Uterus (tissue), 4 donors: ENCODE measurements at places on chromosomes 13 and 19. TPM values are rescaled to one million over a fixed set of nuclear protein-coding genes. Genes with fewer than 3 reads are reported as not detected.
A peak's percentile ranks its signal among the peaks of the same experiment; 100 is the strongest.

Gene ZNF497
- 7.2 TPM for total RNA-seq

Gene LEUTX
- total RNA-seq: not detected

GRCh38 chr13:110748271-110748670 lies 34.8 kb downstream of the ING1 start:
- no peaks in the 10 kb centered on the region for H3K4me1 ChIP-seq
- no peak overlapping the region for H3K27ac ChIP-seq
- H3K36me3 ChIP-seq: no peaks in the 10 kb centered on the region

- H3K27me3 ChIP-seq: no peaks in the 10 kb centered on the region
- H3K27ac ChIP-seq: no peak overlapping the region
- H3K4me3 ChIP-seq: no peak overlapping the region
- no peaks in the 10 kb centered on the region for H3K36me3 ChIP-seq
- DNase-seq: no peak
Measured at GRCh38 chr19:12224676-12225075, 61.8 kb downstream of the ZNF136 start.

DNA sequence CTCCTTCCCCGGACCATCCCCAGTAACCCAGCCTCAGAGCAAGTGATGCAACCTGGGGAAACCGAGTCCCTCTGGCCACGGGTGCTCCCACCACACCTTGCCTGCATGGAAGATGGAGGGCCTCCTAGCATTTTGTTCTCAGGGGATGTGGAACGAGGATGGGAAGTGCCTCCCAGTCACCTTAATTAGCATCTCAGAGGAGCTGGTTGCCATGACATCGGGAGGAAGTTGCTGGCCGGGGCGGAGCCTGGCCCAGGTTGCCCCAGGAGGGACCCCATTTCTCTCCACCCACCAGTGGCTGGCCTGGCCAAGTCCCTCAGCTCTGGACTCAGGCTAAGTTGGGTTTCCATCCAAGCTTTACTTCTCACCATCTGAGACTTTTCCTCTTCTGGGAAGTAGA lies 24.1 kb upstream of the PTPRS start:
- no peak overlapping the region for H3K4me3 ChIP-seq
- no peaks in the 10 kb centered on the region for H3K27me3 ChIP-seq
- no peaks in the 10 kb centered on the region for H3K4me1 ChIP-seq

DNA sequence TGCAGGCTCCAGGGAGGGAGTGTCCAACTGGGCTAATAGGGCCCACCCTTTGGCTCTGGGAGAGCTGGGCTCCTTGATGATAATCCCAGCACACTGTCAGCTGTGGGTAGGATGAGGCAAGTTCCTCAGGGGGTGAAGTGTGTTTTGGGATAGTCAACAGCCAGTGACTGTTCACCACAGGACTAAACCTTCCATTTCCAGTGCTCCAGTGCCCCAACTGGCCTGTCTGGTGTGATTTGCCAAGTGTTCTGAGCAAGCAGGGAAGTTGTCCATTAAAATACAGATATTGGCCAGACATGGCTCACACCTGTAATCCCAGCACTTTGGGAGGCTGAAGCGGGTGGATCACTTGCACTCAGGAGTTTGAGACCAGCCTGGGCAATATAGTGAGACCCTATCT lies 150.9 kb downstream of the TM9SF2 start:
- H3K27me3 ChIP-seq: no peaks in the 10 kb centered on the region
- no peak overlapping the region for H3K4me3 ChIP-seq
- no peaks in the 10 kb centered on the region for H3K36me3 ChIP-seq
- no peaks in the 10 kb centered on the region for H3K4me1 ChIP-seq
- DNase-seq: no peak
- H3K27ac ChIP-seq: no peak overlapping the region

- DNase-seq: no peak
- H3K4me1 ChIP-seq: no peaks in the 10 kb centered on the region
- H3K27me3 ChIP-seq: no peaks in the 10 kb centered on the region
- no peak overlapping the region for H3K4me3 ChIP-seq
- peak overlapping the region; percentile 97 for H3K27ac ChIP-seq
- no peaks in the 10 kb centered on the region for H3K36me3 ChIP-seq
Measured at GRCh38 chr19:42276284-42276683, 7.2 kb downstream of the CIC start.

Gene ZNF177
- total RNA-seq: 4.4 TPM

GRCh38 chr13:73995736-73996135 lies 138.5 kb downstream of the KLF12 start:
- H3K4me3 ChIP-seq: no peak overlapping the region
- DNase-seq: no peak
- H3K27ac ChIP-seq: no peak overlapping the region
- no peaks in the 10 kb centered on the region for H3K36me3 ChIP-seq
- H3K27me3 ChIP-seq: no peaks in the 10 kb centered on the region

DNA sequence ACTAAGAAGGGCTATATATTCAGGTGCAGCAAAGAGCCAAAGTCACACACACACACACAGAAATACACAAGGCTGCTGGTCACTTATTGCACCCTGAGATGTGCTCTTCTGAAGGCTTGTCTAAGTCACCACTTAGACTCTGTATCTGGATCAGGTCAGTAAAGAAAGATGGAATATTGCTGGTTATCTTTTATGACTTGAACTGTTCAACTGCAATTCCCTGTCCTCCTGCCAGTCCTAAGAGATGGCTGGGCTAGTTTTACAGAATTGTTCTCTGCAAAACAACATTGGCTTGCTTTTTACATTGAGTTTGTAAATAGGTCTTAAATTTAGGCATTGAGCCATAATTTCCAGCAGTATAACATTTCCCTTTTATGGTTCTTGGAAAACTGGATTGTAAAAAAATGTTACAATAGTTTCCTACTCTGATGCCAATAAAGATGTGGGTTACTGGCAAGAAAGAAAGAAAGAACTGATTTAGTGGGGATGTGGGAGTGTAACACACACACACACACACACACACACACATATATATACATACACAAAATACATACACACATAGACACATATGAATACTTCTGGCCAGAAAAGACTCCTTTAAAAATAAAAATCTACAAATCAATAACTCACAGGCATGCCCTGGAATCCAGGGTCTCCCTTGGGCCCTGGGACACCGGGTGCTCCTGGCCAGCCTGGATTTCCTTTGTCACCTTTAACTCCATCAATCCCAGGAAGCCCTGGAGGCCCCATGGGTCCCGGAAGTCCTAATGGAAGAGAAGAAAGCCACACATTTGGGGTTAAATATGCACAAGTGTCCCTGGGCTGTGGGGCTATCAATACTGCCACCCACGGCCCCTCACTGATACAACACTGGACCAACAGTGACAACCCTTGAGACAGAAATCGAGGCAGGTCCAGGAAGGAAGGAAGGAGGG lies 137.7 kb downstream of the COL4A1 start:
- H3K36me3 ChIP-seq: no peaks in the 10 kb centered on the region
- DNase-seq: no peak
- no peak overlapping the region for H3K4me3 ChIP-seq
- no peaks in the 10 kb centered on the region for H3K4me1 ChIP-seq
- H3K27me3 ChIP-seq: no peaks in the 10 kb centered on the region
- peak overlapping the region; percentile 31 for H3K27ac ChIP-seq

- no peaks in the 10 kb centered on the region for H3K36me3 ChIP-seq
- no peak for DNase-seq
- no peak overlapping the region for H3K4me3 ChIP-seq
- no peaks in the 10 kb centered on the region for H3K27me3 ChIP-seq
Measured at GRCh38 chr19:1182727-1183126, 8.7 kb upstream of the SBNO2 start.

GRCh38 chr13:48009284-48009683 lies 8.2 kb upstream of the SUCLA2 start:
- DNase-seq: no peak
- no peaks in the 10 kb centered on the region for H3K27me3 ChIP-seq
- no peaks in the 10 kb centered on the region for H3K36me3 ChIP-seq
- no peaks in the 10 kb centered on the region for H3K4me1 ChIP-seq

GRCh38 chr19:35352177-35352447 lies 4.4 kb downstream of the FFAR1 start:
- no peaks in the 10 kb centered on the region for H3K27me3 ChIP-seq
- H3K27ac ChIP-seq: no peak overlapping the region
- H3K36me3 ChIP-seq: no peaks in the 10 kb centered on the region
- DNase-seq: no peak
- no peaks in the 10 kb centered on the region for H3K4me1 ChIP-seq
- no peak overlapping the region for H3K4me3 ChIP-seq

- H3K27ac ChIP-seq: no peak overlapping the region
- no peak for DNase-seq
- H3K27me3 ChIP-seq: no peaks in the 10 kb centered on the region
- H3K36me3 ChIP-seq: no peaks in the 10 kb centered on the region
- H3K4me1 ChIP-seq: no peaks in the 10 kb centered on the region
Measured at GRCh38 chr13:35744566-35745178, 268.2 kb upstream of the MAB21L1 start.

DNA sequence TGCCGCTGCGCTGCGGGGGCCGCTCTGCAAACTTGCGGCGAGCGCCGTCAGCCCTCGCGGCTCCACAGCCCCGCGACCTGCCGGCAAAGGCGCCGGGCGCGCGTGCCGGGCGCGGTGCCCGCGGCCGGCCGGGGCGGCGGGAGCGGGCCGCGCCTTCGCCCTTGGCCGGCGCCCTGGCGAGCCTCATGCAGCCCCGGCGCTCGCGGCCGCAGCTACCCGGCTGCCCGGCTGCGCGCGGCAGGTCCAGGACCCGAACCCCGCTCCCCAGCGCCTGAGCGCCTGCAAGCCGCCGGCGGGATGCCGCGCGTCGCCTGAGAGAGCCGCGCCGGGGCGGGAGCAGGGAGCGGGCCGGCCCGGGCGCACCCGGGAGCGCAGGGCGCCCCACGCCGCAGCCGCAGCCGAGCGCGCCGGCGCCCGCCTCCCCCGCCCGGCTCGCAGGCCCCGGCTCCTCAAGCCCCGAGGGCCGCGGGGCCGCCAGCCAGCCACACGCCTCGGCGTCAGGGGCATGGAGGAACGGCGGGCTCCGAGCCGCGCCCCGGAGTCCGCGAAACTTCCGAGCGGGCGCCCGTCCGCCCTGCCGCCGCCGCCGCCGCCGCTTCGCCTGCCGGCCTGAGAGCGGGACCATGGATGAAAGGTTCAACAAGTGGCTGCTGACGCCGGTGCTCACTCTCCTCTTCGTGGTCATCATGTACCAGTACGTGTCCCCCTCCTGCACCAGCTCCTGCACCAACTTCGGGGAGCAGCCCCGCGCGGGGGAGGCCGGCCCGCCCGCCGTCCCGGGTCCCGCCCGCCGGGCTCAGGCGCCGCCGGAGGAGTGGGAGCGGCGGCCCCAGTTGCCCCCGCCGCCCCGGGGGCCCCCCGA lies 564 bp downstream of the HS6ST3 start:
- peak overlapping the region; percentile 45 for H3K4me3 ChIP-seq
- peaks cover 16% of the 10 kb centered on the region for H3K27me3 ChIP-seq
- peak overlapping the region; percentile 78 for H3K27ac ChIP-seq

GRCh38 chr13:48862572-48862971 lies 113.1 kb upstream of the FNDC3A start:
- H3K27ac ChIP-seq: no peak overlapping the region
- H3K27me3 ChIP-seq: no peaks in the 10 kb centered on the region
- no peaks in the 10 kb centered on the region for H3K4me1 ChIP-seq

DNA sequence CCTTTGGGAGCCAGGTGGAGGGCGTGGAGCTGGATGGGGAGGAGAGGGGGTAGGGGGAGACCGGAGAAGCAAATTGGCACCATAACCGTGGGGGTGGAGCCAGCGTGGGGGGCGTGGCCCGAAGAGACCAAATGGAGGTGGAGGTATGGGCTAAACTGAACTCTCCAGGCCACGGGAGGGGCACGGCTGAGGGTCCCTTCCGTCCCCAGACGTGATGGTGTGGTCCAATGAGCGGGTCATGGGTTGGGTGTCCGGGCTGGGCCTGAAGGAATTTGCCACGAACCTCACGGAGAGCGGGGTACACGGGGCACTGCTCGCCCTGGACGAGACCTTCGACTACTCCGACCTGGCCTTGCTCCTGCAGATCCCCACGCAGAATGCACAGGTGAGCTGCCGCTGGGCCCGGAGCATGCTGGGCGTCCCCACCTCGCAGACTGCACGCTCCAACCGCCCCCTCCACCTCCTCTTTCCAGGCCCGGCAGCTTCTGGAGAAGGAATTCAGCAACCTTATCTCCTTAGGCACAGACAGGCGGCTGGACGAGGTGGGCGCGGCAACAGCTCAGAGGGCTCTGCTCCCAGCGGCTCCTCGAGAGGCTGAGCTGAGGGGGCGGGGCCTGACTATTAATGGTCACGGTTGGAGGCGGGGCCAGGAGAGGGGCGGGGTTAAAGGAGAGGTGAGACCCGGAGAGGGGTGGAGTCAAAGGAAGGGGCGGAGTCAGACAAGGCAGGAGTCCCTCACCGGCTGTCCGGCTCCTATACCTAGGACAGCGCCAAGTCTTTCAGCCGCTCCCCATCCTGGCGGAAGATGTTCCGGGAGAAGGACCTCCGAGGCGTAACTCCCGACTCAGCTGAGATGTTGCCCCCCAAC lies 6.2 kb downstream of the HRC start:
- H3K4me3 ChIP-seq: peak overlapping the region; percentile 68
- no peaks in the 10 kb centered on the region for H3K36me3 ChIP-seq
- H3K27ac ChIP-seq: peak overlapping the region; percentile 86
- peak; percentile 98 for DNase-seq
- H3K27me3 ChIP-seq: no peaks in the 10 kb centered on the region

Gene FCAR
- 2.1 TPM for total RNA-seq

DNA sequence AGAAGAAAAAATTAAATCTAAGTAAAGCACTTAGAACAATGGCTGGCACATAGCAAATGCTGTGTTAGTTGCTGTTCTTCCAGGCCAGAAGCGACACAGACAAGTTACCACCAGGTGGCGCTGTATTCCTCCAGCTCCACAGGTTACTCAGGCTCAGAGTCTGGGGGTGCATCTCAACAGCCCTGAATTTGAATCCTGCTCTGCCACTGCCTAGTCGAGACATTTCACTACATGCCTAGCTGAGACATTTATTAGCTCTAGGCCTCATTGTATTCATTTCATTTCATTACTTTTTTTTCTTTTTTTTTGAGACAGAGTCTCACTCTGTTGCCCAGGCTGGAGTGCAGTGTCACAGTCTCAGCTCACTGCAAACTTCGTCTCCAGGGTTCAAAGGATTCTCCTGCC lies 16.4 kb upstream of the CYP2B6 start:
- H3K27ac ChIP-seq: no peak overlapping the region
- H3K4me1 ChIP-seq: no peaks in the 10 kb centered on the region
- H3K4me3 ChIP-seq: no peak overlapping the region
- no peaks in the 10 kb centered on the region for H3K27me3 ChIP-seq
- no peaks in the 10 kb centered on the region for H3K36me3 ChIP-seq
- DNase-seq: peak; percentile 41

Gene DACH1
- total RNA-seq: 2.0 TPM

Gene CYP2A7
- total RNA-seq: 2.3 TPM

DNA sequence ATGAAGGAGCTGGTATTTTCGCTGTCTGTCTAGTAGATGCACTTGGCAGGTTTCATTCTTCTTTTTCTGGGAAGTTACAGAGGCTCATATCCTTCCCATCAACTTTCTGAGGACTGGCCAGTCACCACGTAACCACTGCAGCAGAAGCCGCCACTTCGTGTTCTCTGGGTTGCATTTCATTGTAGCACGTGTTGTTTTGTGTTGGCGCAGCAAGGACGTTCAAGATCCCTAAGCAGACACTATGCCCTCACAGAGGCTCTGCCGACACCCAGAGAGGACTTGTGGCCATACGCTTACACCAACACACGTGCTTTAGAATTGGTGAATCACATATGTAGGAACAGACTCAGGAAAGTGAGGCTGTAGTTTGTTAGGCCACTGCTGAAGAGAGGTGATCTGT lies 42.2 kb upstream of the TEX29 start:
- no peaks in the 10 kb centered on the region for H3K36me3 ChIP-seq
- no peak overlapping the region for H3K4me3 ChIP-seq
- no peak overlapping the region for H3K27ac ChIP-seq
- DNase-seq: no peak
- no peaks in the 10 kb centered on the region for H3K4me1 ChIP-seq

Gene SHD
- total RNA-seq: not detected
